ENCODE measurements at places on chromosomes 1 and 21.
A peak's percentile ranks its signal among the peaks of the same experiment; 100 is the strongest.

DNA sequence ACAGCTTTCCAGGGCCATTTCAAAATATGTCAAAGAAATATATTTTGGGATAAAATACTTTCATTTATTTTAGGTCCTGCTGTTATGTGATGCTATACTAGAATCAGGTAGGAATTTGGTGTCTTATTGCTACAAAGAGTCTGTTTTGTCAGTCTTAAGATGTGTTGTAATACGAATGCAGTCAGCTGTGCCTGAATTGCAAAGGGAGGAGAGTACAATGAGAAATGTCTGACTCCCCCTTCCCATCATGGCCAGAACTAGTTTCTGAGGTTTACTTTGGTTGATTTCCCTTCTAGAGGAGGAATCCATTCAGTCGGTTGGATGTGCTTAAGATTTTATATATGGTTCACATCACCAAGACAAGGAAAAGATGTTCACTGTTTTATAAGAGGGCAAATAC lies 75.7 kb upstream of the TNFSF18 start:
- DNase-seq, result no peak

DNA sequence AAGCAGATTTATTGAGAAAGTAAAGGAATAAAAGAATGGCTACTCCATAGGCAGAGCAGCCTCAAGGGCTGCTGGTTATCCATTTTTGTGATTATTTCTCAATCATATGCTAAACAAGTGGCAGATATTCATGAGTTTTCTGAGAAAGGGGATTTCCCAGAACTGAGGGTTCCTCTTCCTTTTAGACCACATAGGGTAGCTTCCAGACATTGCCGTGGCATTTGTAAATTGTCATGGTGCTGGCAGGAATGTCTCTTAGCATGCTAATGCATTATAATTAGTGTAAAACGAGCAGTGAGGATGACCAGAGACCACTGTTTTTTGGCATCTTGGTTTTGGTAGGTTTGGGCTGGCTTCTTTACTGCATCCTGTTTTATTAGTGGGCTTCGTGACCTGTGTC lies 16.8 kb upstream of the FMN2 start:
- DNase-seq, result no peak

GRCh38 chr1:230507666-230508402 lies 81.7 kb upstream of the PGBD5 start:
- DNase-seq, result no peak

DNA sequence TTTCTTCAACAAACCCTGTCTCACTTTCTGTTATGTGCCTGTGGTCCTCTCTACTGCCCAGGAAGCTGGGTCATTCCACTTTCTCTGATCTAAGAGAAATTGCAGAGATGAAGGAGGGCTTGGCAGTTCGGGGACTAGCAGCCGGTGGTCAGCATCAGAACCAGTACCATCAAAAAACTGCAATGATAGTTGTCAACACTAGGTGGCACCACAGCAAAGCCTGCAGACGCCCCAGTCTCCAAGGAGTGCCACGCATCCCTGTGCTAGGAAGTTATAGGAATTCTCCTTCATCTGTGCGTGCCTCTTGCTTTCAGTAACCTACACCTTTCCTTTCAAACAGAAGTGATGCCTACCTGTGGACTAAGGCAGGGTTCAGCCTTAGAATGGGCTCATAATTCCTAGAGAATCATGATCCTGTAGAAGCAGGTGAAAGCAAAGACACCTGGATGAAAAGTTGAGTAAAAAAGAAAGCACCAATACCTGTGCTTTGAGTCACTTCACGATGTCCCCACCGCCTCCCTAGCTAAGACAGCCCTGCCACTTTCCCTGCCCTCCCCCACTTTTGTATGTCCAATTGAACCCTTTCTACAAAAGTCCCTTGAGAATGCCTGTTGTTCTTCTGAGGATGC lies 129.2 kb downstream of the ADAMTS1 start:
- DNase-seq, result no peak

- no peak for DNase-seq
Measured at GRCh38 chr1:99816656-99817055, 33.5 kb upstream of the AGL start.

DNA sequence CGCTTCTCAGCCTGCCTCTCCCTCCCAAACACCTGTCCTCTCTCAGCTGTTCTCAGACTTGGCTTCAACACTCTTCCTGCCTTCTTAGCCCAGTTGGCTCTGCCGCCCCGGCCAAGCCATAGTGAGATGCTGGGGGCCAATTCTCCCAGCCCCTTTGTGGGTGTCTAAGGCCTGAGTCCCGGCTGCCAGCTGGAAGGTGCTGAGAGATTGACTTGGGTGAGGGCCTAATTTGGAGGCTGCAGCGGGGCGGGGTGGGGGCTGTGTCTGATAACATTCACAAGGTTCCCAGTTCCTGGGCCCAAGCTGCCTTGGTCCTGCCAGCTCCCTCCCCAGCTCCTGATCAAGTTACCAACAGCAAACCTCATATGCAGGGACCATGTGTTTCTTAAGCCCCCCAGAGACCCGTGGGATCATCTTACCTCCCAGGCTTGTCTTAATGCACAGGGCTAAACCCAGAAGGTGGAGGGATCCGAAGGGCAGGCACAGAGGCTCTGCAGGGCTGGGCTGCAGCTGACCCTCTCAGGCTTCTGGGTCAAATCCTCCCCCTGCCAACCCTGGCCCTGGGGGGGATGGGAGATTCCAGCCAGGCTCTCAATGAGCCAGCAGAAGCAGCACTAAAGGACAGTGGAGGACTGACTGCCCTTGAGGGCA lies 9.8 kb downstream of the INKA2 start:
- no peak for DNase-seq

- no peak for DNase-seq
Measured at GRCh38 chr1:210830034-210831028, 303.6 kb downstream of the KCNH1 start.

DNA sequence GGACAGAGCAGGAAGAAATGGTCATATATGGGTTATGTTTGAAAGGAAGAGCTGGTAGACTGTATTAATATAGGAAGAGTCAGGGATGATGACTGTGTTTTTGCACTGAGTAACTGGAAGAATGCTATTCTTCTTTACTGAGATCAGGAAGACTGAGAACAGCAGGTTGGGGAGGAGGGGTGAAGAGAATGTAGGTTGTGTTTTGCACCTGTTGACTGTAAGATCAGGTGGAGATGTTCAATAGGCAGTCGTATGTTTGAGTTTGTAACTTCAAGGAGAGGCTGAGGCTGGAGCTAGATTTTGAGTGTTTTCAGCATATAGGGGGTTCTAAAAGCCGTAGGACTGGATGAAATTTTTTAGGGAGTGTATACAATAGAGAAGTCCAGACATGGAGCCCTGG lies 97.2 kb downstream of the CAMTA1 start:
- no peak for DNase-seq

- no peak for DNase-seq
Measured at GRCh38 chr1:31218705-31219104, 21.0 kb downstream of the NKAIN1 start.

GRCh38 chr1:206772243-206772937 lies at the start of gene IL10:
Gene IL10 (minus strand): TSS chr1:206772494. CDS start chr1:206772435, 59 bp downstream.
- DNase-seq, result no peak

- DNase-seq, result no peak
Measured at GRCh38 chr21:15164678-15165303, 100.0 kb upstream of the NRIP1 start.

GRCh38 chr1:172938681-172939080 lies 112.1 kb downstream of the TNFSF18 start:
- DNase-seq, result no peak

DNA sequence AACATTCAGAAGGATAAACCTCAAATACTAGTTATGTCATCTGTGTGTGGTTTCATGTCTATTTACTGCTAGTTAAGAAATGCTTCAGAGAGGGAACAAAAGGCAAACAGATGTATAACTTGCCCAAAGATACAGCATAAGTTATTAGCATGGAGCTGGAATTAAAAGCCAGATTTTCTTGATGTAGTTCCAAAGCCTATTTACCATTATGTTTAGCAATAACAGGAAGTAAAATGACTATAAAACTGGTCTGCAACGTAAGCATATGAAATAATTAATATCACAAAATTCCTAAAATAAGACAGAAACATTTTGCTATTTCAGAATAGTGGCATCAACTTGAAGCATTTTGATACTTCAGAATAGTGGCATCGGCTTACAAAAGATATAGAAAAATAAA lies 1232.8 kb downstream of the NCAM2 start:
- no peak for DNase-seq

GRCh38 chr1:109041621-109042468 lies at the start of gene WDR47:
Gene WDR47 (minus strand): TSS chr1:109042102. CDS start chr1:109023512, 18,590 bp downstream.
- DNase-seq, result peak; percentile 92

- DNase-seq, result peak; percentile 16
Measured at GRCh38 chr21:39313042-39313570, 326 bp downstream of the BRWD1 start.

- no peak for DNase-seq
Measured at GRCh38 chr1:209326076-209326475, 257.4 kb upstream of the CAMK1G start.

- no peak for DNase-seq
Measured at GRCh38 chr1:174080819-174081218, 58.7 kb upstream of the RC3H1 start.

- DNase-seq, result no peak
Measured at GRCh38 chr1:29889776-29890175, 653.5 kb downstream of the PTPRU start.

DNA sequence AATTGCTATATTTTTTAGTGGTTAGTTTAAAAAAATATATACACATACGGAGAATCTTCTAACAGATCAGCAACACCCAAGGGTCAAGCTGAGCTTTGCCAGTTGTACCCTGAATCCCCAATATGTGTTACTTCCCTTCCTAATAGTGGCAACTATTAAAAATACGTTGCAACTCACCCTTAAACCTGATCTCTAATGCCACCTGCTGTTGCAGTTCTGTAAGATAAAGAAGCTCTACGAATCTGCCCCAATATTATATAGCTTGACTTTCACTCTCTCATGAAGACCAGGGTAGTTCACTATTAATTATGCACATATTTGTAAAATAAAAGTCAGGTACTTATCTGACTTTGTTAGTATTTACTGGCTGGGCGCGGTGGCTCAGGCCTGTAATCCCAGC lies 58.4 kb downstream of the ASH1L start:
- DNase-seq, result no peak

DNA sequence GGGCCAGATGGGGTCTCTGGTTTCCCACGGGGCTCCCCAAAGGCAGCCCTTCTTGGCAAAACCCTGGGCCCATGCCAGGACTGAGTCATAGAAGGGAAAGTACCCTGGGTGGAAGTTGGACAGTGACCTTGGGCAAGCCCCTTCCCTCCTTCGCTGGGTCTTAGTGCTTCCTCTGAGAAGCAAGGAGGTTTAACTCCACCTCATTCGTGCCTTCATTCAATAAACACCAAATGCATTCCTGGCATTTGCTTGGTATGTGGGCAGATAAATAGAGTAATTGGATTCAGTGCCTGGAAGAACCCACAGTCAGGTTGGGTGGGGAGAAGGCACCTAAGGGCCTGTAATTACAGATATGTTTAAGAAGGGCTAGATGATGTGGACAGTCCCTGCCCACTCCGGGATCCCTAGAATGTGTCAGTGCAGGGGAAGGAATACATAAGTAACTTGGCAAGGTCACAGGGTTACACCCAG lies 36.3 kb upstream of the CITED4 start:
- no peak for DNase-seq

- DNase-seq, result no peak
Measured at GRCh38 chr1:157335056-157335455, 196.9 kb upstream of the ETV3 start.

DNA sequence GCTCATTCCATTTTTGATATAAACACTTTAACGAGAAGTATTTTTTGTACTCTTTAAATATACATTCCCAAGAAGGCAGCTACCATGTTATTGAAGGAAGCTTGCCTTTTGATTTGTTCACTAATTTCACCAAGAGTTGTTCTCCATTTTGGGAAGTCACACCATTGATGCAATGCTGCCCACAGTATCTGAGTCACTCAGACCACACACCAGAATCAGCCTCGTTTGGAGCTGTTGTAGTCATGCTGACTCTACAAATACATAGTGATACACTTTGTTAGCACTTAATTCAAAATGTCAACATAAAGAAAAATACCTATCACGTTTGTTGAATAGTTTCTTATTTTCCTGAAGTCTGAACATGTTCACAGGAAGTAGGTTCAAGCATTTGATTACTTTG lies 78.7 kb downstream of the PAPPA2 start:
- no peak for DNase-seq

DNA sequence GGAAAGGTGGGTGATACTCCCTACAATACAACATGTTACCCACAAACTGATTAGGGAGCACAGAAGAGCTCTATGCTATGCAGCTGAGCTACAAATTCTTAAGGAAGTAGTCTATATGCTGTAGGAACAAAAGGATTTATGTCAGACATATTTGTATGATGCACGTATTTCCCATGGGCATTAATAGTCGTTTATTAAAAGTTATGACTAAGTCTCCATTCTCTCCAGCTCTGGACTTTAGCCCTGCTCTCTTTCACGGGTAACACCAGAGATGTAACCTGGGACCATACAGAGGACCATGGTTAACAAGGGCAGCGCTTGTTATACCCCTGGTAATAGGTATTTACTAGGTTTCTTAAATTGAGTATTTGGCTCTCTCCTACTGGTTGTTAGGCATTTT lies 168.2 kb upstream of the C1orf105 start:
- no peak for DNase-seq

GRCh38 chr1:248740876-248741275 lies 14.7 kb downstream of the LYPD8 start:
- DNase-seq, result no peak

DNA sequence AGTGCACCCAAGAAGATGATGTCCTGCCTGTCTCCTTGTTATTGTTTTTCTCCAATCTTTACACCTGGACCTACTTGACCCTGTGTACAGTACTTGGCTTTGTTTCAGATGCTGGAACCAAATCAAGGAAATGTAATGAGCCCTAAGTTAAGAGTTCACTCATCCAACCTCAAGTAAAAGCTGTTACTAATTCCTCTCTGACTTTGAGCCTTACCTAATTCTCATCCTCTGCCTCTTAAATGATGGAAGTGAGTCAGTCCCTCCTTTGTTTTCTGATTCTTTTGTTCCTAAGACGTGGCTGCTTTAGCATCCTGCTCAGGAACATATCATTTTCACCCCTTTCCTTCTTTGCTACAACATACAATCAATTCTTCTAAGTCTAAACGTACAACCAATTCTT lies 15.3 kb upstream of the PLA2G4A start:
- no peak for DNase-seq

DNA sequence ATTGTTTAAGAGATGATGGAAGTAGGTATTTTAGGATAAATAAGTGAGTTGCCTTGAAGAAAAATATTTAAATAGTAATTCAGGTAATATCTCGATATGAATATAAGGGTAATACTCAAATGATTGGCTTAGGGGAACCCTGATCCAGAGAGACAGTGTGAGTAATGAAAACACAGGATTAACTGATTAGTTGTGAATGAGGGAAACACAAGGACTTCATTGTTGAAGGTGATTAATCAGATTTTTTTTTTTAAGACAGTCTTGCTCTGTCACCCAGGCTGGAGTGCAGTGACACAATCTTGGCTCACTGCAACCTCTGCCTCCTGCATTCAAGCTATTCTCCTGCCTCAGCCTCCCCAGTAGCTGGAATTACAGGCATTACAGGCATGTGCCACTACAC lies 12.7 kb downstream of the SLC25A33 start:
- no peak for DNase-seq

DNA sequence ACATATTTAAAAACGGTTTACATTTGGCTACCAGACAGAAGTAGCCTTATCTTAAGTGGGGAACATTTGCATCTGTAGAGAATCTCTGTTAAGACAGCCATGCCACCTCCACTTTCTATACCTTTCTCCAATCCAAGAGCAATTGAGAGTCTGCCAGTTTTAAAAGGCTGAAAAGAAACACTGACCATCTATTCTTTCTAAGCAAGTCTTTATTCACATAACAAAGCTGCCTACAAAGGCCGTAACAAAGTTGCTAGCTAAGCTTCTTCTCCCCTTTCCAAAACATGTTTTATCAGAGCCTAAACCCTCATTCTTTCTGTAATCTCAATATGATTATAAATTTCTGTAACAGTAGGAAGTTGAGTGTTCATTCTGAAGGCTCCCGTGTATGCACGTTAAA lies 1078.3 kb downstream of the NCAM2 start:
- DNase-seq, result no peak

Measured in activated CD4-positive, alpha-beta T cell treated with anti-CD3 and anti-CD28 coated beads for 24 hours (primary cell).